ENCODE measurements at places on chromosomes 5 and 9.

DNA sequence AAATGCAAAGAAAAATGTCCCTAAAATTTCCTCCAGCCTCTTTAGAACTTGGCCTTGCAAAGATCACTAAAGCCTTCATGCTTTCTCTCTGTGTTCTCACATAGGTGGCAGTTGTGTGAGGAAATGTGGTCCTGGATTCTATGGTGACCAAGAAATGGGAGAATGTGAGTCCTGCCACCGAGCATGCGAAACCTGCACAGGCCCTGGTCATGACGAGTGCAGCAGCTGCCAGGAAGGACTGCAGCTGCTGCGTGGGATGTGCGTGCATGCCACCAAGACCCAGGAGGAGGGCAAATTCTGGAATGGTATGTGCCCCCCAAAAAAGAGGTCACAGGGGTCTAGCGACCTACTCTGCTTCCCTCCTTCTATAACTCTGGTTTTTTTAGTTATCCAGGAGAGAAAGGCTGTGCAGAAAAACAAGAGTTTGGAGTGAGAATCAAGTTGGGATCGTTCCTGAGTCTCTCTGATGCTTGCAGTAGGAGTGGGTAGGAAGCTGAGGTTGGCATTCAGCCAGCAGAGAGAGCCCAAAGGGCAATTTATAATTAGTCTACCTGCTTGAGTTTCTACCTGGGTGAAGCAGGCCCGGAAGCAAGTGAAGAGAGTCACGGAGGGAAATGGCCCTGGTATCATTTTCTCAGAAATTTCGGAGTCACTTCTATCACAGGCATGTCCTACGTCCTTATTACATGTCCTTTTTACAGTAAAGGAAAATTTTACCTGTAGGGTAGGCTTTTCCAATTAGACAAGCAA is 97.5 kb downstream of the RFK start:
- DNase-seq, result no peak

DNA sequence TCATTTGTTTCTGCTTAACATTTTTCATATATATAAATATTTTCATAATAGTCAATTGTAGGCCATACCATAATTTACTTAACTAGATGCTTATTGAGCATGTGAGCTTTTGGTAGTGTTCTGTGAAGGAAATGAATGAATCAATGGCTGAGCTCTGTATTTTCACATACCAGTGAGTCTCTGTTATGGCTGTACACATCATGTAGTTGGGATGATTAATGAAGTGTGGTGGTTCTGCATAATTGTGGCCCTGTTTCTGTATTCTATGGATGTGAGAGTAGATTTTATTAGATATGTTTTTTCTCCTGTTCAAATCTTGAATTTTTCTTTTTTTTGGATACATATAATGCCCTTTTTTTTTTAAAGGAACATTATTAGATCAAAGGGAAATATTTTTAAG is 56.2 kb downstream of the CTNNA1 start:
- DNase-seq, result peak; percentile 24

DNA sequence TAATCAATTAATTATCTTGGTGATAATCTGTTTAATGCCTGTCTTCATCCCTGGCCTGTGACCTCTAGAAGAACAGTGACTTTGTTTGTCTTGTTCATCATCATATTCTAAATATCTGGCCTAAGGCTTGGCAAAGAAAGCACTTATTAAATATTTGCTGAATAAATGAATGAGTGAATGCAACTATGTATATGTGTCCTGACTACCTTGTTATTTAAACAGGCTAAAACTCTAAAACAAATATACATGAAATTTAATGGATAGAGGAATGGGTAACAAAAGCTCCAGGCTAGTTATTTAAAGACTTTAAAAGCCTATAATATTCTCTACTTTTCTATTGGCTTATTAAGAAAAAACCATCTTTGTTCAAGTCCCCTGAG is 91.7 kb upstream of the CER1 start:
- no peak for DNase-seq

GRCh38 chr9:89225036-89225435 is 46.4 kb upstream of the SHC3 start:
- no peak for DNase-seq

- peak; percentile 41 for DNase-seq
Observed at GRCh38 chr5:43192558-43193180, 644 bp downstream of the NIM1K start.

DNA sequence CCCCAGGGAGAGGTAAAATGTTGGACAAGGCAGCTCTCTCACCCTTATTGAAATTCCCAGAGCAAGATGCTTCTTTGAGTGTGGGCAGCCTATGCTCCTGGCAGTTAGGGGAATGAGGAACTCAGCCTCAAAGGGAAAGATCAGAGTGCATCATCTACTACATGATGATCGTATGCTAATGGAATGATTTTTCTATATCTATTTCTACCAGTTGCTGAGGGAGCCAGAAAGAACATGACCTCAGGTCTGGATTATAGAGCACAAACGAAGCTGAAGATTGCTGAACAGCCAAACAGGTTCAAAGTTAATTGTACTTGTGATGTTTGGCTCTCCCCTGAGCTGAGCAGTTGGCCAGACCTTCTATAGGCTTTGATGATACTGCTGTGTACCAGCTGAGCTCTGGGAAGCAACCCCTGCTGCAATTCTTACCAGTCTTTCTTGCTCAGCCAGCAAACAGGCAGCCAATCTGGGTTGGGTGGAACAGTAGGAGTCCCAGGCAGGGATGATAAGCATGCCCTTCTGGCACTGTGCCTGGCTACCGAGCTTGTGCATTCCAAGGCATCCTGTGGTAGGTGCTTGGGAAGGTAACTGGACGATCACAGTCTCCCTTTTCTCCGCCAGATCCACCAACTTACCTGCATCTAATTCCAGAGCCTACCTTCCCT is 10.3 kb upstream of the FBXL7 start:
- DNase-seq, result no peak

GRCh38 chr5:60232036-60232795 is 338.7 kb upstream of the PDE4D start:
- no peak for DNase-seq

GRCh38 chr9:127703289-127703946 is 3.4 kb upstream of the CFAP157 start:
- no peak for DNase-seq

DNA sequence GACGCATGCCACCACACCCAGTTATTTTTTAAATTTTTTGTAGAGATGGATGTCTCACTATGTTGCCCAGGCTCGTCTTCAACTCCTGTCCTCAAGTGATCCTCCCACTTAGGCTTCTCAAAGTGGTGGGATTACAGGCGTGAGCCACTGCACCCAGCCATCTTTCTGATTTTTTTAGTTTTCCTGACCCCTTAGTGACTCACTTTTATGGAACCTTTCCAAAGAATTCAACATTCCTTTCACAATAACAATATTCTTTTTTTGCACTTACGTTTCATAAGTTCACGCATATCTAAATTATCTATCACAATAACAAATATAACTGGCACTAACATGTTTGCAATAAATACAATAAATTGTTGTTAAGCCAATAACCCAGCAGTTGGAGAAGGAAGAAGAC is 8.5 kb downstream of the ELOVL7 start:
- peak; percentile 19 for DNase-seq

- DNase-seq, result no peak
Observed at GRCh38 chr9:80503671-80504281, 932.0 kb downstream of the TLE4 start.

DNA sequence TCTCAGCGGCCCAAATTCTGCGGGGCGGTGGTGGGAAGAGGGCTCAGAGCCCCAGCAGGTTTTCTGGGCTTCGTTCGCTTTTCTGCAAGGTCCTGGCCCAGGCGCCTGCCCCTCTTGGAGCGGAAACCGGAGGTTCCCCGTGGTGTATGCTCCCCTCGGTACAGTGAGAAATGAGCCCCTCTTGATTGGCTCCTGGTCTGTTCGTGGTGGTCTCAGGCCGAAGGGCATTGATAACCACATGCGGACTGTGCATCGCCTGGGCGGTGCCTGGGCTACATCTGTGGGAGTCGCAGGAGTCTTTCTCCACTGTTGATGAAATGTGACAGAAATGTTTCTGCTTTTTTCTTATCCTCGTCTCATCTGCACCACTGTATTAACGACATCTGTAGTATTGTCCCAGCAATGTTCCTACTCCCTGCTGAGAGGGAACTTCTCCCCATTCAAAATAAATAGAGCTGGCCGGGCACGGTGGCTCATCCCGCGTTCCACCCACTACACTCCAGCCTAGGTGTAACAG is 682 bp downstream of the MAN1B1 start:
- no peak for DNase-seq
